ENCODE measurements at places on chromosomes 3 and 15.

- H3K4me3 ChIP-seq: no peak overlapping the region
- H3K27ac ChIP-seq: no peak overlapping the region
- H3K36me3 ChIP-seq: no peaks in the 10 kb centered on the region
- DNase-seq: no peak
- H3K4me1 ChIP-seq: no peaks in the 10 kb centered on the region
- peaks cover 22% of the 10 kb centered on the region for H3K27me3 ChIP-seq
Observed at GRCh38 chr3:57093971-57094535, 33.6 kb downstream of the SPATA12 start.

- no peaks in the 10 kb centered on the region for H3K4me1 ChIP-seq
- no peak for DNase-seq
- H3K27ac ChIP-seq: no peak overlapping the region
- H3K4me3 ChIP-seq: no peak overlapping the region
- H3K36me3 ChIP-seq: no peaks in the 10 kb centered on the region
Observed at GRCh38 chr3:101158374-101158773, 162.0 kb downstream of the IMPG2 start.

DNA sequence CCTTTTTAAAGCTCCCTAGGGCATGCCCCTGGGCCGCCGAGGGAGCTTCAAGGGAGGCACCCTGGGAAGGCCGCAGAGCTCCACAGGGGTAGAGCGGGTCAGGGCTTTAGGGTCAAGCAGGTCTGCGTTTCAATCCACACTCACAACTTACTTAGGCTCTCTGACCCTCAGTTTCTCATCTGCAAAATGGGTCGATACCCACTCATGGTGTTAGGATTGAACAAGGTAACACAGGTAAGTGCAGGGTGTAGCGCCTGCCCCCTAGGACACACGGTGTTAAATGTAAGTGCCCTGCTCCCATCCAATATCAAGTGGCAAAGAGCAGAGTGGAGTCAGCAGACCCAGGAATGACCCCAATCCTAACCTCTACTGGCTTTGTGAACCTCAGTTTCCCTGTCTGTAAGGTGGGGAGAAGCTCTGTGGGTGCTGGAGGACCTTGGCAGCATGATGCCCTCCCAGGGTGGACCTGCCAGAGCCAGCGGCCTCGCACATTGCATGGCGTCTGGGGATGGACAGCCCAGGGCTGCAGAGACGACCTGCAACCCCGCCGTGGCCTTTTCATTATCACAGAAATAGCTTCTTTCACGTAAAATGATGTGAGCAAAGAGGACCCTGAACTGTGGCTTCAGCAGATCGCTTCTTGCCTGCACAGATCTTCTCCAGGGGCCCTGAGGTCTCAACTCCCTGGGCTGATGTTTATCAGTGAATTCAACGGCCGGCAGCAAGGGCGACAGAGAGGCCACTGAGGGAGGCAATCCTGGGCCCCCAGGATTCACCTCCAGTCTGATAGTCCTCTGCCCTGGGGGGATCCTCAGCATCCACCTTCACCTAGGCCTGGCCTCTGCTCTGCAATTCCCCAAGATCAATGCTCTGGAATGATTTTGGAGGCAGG lies 138.5 kb downstream of the CHSY1 start:
- no peaks in the 10 kb centered on the region for H3K36me3 ChIP-seq
- no peak overlapping the region for H3K4me3 ChIP-seq

- no peaks in the 10 kb centered on the region for H3K27me3 ChIP-seq
- no peaks in the 10 kb centered on the region for H3K36me3 ChIP-seq
- H3K4me1 ChIP-seq: no peaks in the 10 kb centered on the region
- no peak for DNase-seq
- H3K4me3 ChIP-seq: no peak overlapping the region
Observed at GRCh38 chr3:86654806-86655460, 336.0 kb downstream of the VGLL3 start.

DNA sequence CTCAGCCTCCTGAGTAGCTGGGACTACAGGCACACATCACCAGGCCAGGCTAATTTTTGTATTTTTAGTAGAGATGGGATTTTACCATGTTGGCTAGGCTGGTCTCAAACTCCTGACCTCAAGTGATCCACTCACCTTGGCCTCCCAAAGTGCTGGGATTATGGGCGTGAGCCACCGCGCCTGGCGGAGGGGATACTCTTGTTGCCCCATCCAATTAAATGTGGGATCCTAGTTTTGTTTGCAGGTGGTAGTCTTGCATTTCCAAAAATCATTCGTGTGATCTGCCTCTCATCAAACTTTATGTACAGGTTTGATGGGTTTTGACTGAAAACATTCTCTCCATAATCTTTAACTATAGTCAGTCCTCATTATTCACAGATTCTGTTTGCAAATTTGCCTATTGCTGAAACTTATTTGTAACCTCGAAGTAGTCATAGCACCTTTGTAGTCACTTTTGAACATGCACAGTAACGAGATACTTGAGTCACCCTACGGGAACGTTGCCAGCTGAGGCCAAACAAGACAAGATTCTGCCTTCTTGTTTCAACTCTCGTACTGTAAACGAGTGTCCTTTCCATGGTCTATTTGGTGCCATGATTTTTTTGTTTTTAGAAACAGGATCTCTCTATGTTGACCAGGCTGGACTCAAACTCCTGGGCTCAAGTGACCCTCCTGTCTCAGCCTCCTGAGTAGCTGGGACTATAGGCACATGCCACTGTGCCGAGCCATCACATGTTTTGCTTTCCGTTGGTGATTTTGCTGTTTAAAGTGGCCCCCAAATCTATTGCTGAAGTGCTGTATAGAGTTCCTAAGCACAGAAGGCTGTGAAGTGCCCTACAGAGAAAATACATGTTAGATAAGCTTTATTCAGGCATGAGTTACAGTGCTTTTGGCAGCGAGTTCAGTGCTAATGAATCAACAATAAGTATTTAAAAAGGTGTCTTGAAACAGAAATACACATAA lies 8.1 kb upstream of the MAPK6 start:
- H3K4me1 ChIP-seq: no peaks in the 10 kb centered on the region
- H3K36me3 ChIP-seq: no peaks in the 10 kb centered on the region
- H3K27me3 ChIP-seq: no peaks in the 10 kb centered on the region
- H3K4me3 ChIP-seq: no peak overlapping the region

- H3K27me3 ChIP-seq: no peaks in the 10 kb centered on the region
- no peak overlapping the region for H3K4me3 ChIP-seq
- DNase-seq: no peak
- H3K27ac ChIP-seq: no peak overlapping the region
- no peaks in the 10 kb centered on the region for H3K4me1 ChIP-seq
- peaks cover 51% of the 10 kb centered on the region for H3K36me3 ChIP-seq
Observed at GRCh38 chr3:37287776-37288175, 113.4 kb upstream of the LRRFIP2 start.

- no peak overlapping the region for H3K4me3 ChIP-seq
- peaks cover 12% of the 10 kb centered on the region for H3K36me3 ChIP-seq
- no peaks in the 10 kb centered on the region for H3K4me1 ChIP-seq
- no peaks in the 10 kb centered on the region for H3K27me3 ChIP-seq
- no peak overlapping the region for H3K27ac ChIP-seq
Observed at GRCh38 chr3:132641837-132642538, 17.6 kb downstream of the ACAD11 start.

- no peaks in the 10 kb centered on the region for H3K36me3 ChIP-seq
- H3K4me1 ChIP-seq: no peaks in the 10 kb centered on the region
- H3K27me3 ChIP-seq: no peaks in the 10 kb centered on the region
Observed at GRCh38 chr3:115227461-115227860, 80.4 kb upstream of the ZBTB20 start.

DNA sequence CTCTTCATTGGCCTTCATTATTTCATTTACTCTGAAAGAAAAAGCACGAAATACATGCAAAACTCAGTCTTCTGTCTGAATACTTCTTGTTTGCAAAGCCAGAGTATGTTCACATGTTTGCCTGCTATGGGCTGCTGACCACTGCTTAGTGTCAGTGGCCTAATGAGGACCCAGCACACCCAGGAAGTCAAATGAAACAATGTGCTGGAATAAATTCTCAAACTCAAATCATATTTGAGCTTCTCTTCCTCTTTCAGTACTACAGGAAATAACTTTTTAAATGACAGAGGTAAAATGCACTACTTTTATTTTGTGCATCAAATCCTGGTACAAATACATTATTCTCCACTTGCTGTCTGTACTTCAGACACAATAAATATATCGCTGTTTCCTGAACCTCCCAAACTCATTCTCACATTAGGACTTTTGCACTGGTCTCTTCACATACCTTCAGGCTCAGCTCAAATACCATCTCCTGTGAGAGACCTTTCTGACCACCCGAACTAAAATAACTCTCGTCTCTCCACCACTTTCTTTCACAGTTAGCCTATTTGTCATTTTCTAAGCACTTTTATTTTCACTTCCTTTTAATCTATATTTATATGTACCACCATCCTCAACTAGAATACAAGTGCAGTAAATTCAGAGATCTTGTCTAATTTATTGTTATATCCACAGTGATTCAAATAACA lies 176.8 kb downstream of the TUSC7 start:
- no peaks in the 10 kb centered on the region for H3K4me1 ChIP-seq
- H3K4me3 ChIP-seq: no peak overlapping the region
- no peak for DNase-seq
- no peaks in the 10 kb centered on the region for H3K36me3 ChIP-seq

DNA sequence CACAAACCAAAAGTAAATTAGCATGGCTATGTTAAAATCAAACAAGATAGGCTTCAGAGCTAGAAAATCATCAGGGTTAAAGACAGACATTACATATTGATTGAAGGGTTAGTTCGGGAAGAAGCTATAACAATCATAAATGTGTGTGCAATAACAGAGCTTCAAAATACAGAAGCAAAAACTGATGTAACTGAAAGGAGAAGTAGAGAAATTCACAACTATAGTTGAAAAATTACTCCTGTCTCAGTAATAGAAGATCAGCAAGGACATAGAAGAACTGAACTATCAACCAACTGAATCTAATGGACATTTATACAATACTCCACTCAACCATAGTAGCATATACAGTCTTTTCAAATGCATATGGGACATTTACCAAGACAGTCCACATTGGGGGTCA lies 59.4 kb downstream of the MCTP2 start:
- DNase-seq: no peak
- H3K36me3 ChIP-seq: no peaks in the 10 kb centered on the region
- no peaks in the 10 kb centered on the region for H3K27me3 ChIP-seq
- no peak overlapping the region for H3K4me3 ChIP-seq
- H3K4me1 ChIP-seq: peaks cover 50% of the 10 kb centered on the region

DNA sequence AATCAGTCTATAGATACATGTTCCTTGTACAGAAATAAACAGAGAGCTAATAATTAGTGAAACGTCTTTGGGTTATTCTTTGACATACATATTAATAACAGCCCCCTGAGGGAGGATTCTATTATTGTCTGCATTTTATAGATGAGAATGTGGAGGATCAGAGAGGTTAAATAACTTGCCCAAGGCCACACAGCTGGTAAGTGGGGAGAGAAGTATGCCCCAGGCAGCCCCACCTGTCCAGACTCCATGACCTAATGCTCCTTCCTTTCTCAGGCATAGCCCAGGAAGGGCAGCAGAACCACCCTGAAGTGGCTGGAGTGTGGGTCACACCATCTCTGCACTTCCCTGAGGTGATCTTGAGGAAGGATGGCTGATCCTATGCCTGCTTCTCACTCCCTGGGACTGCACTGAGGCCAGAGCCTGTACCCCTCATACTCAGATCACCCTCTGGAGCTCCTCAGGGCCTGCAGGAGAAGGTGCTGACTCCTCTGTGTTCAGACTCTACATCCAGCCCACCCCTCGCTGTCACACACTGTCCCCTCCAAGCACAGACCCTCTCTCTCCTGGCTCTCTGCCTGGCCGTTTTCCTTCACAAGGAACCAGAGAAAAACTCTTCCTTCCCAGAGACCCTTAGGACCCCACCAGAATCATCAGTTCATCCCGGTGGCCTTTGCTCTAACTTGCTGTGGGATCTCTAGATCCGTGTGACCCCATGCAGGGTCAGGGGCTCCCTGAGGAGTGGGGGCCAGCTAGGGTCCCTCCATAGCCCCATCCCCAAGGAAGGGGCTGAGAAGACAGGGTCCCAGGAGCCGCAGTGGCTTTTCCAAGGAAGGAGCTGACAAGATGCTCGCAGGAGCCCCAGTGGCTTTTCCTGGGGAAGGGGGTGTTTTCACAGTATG lies 4.4 kb upstream of the HHATL start:
- no peak overlapping the region for H3K4me3 ChIP-seq
- no peaks in the 10 kb centered on the region for H3K36me3 ChIP-seq
- no peak for DNase-seq
- no peak overlapping the region for H3K27ac ChIP-seq

DNA sequence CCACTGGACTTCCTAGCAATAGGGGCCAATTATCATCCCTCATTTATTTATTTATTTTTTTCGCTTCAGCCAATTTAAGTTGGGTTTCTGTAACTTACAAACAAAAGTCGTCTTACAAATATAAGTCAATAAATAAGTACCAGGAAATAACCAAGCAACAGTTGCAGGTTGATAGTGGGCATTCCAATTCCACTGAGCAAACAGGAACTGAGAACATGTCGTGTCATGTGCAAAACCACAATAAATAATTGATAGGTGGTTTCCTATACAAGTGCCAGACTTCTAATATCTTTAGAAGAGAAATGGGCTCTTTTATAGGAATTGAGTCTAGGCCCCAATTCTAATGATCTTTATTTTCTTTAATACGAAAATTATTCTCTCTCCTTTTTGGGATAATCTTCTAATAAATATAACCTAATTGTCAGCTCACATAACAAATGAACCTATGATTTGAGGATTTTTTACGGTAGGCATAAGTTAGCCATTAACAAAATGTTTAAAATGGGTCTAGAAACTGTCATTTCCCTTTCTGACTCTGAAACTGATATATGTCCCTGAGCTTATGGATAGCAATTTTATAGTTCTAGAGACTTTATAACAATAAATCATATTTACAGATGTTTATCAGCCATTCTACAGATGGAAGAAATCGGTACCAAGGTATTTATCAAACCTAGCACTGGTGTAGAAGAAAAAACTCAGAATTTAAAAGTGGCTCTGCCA lies 571.8 kb downstream of the FOXP1 start:
- no peaks in the 10 kb centered on the region for H3K27me3 ChIP-seq
- H3K36me3 ChIP-seq: peaks cover 44% of the 10 kb centered on the region
- H3K27ac ChIP-seq: peak overlapping the region; percentile 74

DNA sequence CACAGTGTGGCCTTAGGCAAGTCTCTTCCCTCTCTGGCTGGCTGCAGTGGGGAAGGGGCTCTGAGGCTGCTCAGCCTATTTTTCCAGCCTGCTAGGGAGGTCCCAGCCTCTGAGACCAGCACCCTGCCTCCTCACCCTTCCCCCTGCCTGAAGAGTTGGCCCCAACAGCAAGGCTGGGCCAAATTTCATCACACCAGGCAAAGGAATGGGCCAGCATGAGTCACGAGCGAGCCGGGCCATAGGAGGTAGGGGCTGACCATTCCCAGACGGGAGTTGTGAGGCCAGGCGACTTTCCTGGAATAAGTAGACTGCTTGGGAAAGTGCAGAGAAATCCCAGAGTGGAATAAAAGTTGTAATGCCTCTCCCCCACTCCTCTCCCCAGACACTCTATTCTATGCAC lies 5.7 kb upstream of the FBLN2 start:
- H3K4me1 ChIP-seq: peaks cover 44% of the 10 kb centered on the region
- DNase-seq: no peak
- H3K4me3 ChIP-seq: no peak overlapping the region
- no peaks in the 10 kb centered on the region for H3K36me3 ChIP-seq
- peak overlapping the region; percentile 68 for H3K27ac ChIP-seq
- H3K27me3 ChIP-seq: no peaks in the 10 kb centered on the region
